ENCODE measurements at places on chromosomes 16 and 17.

- DNase-seq, result no peak
Observed at GRCh38 chr17:14116263-14117024, 47.1 kb downstream of the COX10 start.

DNA sequence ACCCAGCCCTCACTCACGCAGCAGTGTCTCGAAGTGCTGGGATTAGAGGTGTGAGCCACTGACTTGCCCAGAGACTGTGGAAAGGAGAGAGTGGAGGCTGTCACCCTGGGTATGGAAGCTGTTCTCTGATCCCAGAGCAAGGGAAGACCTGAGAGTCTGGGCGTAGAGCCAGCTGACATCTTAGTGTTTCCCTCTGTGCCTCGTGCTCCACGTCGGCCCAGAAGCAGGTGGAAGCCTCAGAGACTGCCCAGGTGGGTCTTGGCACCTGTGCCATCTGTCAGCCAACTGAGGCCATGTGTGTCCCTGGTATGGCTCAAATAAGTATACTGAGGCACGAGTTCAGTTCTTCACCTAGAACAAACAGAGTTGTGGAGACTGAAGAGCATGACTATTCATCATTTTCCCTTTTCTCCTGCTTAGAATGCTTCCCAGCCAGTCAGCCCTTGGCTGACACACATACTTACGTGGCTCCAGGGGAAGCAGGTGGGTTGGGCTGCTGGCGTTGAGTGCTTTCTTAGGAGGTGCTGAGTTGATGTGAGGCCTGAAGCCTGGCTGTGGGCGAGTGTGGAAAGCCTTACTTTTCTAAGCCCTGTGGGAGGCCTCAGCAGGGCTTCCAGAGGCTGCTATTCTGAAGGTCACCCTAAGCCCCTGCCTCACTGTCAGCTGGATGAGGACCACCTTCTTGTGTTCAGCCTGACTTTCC is 8.1 kb downstream of the CTRL start:
- DNase-seq, result no peak

GRCh38 chr17:7425756-7426155 is 340 bp downstream of the SPEM2 start:
- DNase-seq, result no peak

- peak; percentile 96 for DNase-seq
Observed at GRCh38 chr17:48048384-48049126, 396 bp downstream of the NFE2L1 start.

- no peak for DNase-seq
Observed at GRCh38 chr17:48134912-48135480, 27.4 kb downstream of the SNX11 start.

GRCh38 chr17:21166595-21167210 is 39.9 kb downstream of the DHRS7B start:
- peak; percentile 27 for DNase-seq

DNA sequence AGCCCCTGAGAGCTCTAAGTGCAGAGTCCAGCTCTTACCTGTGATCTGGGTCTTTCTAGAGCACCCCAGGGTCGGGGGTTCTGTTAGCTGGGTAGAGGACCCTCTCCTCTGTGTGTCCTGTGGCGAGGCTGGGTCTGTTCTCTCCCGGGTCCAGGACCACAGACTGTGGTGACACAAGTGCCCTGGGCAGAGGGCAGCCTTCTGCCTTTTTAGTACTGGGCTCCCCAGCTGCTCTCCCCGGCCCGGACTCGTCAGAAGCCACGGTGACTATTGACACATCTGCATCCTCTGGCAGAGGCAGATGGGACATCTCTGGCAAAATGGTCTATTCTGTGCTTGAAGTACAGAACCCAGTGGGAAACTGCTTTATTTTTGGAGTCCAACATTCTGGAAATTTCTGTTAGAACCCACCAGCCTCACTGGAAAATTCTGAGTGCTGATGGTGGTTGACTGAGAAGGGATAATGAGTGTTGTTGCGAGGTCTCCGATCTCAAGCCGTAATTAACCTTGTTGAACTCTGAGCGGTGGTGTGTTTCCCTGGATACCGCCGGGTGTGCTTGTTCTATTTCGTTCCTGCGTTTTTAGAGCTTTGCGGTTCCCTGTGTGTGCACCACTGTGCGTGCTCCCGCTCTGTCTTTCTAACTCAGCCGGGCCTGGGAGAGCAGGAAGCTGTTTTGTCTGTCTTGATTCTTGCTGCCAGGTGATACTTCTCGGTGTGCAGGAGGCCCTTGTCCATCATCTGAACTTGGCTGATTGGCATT is 26.0 kb upstream of the NUDT16L1 start:
- DNase-seq, result no peak

- DNase-seq, result no peak
Observed at GRCh38 chr17:6020376-6021010, 49.7 kb upstream of the WSCD1 start.

DNA sequence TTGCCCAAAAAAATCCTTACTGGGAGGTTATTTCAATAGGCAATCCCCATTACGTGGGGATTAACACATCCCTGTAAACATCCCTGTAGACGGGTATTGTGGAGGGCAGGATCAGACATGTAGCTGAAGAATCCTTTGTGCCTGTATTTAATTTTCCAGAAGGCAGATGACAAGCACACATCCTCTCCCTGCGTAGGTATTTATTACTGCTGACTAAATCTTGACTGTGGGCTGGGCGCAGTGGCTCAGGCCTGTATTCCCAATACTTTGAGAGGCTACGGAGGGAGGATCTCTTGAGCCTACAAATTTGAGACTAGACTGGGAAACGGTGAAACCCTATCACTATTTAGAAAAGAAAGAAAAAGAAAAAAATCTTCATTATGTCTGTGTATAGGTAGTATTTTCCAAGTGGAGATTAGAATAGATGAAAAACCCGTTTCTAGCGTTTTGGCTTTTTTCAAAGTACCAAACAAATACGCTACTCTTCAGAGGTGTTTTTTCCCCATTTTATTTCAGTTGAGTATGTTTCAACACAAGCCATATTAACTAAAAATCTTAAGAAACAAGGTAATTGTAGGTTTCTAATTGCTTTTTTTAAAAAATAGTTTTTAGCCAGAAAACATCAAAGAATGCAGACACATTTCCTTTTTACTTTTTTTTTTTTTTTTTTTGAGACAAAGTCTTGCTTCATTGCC is 1.5 kb upstream of the MARF1 start:
- no peak for DNase-seq

DNA sequence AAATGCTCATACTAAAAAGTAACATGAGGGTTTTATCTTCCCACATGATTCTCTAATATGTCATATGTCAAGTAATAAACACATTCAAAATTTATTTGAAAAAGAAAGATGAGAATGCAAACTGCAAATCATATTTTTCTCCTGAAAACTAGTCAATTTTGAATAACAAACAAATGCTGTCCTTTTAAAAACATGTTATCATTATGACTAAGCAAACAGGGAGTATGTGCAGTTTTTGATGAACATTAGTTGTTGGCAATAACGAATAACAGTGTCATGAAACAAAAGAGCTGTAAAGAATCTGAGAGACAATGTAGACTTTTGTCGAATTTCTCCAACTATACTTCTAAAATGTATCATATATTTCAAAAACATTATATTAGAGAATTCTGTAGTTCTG is 34.8 kb downstream of the RPGRIP1L start:
- DNase-seq, result no peak

DNA sequence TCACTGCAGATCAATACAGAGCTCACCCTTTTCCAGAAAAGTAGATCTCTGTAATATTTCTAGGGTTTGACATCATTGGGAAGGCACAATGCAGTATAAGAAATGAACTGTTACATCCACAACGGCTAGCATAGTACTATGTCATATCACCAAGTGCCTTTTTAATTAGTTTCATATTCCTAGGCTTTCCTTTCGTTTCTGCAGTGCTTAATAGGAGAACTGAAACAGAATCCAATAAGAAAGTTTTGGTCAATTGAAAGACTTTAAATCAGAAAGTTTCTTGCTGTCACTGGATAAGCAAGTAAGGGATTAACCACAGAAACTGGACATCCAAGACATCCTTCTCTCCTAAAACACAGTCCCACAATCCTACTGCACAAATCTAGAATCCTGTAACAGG is 3.5 kb upstream of the RNF43 start:
- no peak for DNase-seq

- no peak for DNase-seq
Observed at GRCh38 chr17:77852731-77853130, 105.8 kb upstream of the TNRC6C start.

- DNase-seq, result no peak
Observed at GRCh38 chr17:44235583-44235936, 16.1 kb upstream of the UBTF start.

DNA sequence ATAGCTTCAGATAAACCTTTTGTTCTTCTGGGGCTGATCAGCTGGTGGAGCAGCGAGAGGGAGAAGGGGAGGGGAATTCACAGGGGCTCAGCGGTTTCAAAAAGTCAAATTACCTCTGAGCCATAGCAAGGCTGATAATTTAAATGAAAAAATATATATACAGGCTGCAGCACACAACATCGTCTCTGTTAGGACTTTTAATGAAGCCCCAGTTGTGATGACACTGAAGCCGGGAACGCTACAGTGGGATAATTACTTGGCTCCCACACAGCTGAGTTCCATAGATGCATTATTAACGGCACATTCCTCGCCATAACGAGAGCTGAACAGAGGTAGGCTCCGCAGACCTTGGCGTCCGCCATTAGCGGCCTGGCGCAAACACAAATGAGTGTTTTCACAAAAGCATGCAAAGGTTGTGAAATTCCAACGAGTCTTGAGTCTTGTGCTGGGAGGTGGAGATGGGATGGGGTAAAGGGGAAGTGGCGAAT is 216.0 kb downstream of the C16orf78 start:
- no peak for DNase-seq

DNA sequence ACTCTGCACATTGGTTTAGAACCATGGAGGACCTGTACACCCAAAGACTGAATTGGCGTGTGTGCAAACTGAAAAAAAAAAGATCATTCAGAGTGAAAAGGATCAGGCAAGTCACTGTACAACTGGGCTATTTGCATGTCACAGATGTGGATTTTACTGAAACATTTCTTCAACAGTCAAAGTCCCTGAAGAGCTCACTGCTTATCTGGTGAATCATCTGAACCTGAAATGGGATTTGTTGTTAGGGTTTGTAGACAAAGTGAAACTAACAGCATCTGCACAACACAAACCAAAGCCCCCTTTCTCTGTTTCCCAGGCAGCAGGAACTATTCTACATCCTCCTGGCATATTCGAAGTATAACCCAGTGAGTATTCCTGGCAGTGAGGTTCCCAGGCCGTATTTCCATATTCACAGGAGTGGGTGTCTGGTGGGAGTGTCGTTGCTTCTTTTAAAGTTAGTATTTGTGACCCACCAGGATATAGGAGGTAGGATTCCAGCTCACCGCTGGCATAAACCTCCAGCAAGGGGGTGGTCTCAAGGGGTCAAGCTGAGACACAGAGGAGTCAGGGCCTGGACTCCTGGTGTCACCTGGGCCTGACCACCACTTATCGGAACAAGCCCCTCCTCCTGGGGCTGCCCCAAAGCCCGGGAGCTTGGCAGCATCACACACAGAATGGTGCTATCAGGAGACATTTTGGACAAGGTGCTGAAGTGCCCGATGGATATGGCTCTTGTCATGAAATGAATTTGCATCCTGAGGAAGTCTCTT is 80.9 kb downstream of the GOSR1 start:
- no peak for DNase-seq

DNA sequence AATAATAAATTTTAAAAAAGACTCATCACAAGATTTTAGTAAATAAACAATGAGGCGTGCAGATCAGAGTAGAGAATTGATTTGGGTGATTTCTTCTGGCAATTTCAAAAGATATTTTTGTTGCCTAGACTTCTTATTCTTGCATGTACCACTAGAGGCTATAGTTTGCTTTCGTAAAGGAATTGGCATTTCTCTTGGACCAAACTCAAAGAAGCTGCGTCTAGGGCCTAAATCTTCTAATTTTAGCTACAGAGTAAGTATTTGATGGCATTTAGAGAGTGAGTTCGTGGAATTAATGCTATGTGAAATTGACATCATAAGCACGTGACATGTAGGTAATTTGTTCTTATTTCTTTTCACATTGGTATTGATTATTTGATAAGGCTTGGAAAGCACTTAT is 24.4 kb upstream of the ABCC11 start:
- peak; percentile 28 for DNase-seq

DNA sequence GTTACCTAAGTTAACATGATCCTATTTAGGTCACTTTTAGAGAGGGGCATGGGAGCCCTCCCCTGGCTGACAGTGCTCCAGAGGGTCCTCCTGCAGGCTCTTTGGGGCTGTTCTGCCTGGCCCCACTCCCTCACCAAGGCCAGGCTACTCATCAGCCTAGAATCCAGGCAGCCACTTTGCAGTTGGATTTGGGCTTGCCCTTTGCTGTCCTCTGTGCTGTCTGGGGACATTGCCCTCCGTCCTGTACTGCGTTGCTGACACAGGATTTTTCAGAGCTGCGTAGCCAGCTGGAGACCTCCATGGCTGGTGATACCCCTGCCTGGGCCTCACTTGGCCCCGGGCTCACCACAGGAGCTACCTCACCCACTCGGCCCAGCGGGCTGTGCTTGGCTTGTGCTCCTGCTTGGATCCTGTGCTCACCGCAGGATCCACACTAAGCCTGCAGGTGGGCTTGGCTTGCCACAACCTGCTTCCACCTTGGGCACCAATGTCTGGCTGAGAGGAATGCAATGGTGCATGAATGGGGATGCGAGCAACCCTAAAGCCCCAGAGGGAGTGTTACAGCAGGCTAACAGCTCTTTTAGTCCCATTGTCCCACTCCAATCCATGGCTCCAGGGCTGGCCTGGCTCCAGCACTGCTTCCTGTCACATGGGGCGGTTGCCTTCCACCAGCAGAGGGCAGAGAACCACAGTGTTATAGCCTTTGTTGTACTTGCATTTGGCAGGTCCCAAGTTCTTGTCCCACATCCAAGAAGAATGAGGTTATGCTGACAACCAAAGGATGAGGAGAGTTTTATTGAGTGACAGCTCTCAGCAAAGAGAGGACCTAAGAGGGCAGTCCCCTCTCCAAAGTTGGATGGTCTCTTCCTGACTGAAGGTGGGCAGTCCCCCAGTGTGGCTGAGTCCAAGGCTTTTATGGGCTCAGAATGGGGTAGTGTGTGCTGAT is 21.5 kb downstream of the CCL4 start:
- DNase-seq, result no peak

DNA sequence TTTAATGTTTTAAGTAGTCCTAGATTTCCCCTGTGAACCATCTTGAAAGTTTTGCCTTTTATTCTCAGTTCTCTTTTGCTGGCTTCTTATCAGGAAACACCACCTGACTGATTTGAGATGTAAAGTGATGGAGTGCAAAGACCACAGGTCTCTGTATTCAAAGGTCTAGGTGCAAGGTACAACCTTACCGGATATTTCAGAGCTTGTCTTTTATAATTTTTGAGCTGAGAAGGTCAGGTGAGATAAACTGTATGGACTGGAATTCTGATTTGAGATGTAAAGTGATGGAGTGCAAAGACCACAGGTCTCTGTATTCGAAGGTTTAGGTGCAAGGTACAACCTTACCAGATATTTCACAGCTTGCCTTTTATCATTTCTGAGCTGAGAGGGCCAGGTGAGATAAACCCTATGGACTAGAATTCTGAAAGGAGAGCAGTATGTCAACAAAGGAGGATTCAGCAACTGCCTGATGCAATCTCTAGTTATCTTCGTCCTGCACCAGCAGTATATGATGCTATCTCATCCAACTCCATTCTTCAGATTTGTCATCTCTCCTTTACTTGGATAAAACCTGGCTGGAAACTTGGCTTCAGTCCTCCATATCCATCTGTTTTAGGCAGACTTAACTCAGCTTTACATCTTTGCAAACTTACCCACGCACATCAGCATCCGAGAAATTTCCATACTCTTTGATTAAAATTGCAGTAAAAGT is 64.3 kb downstream of the CENPV start:
- DNase-seq, result no peak

- no peak for DNase-seq
Observed at GRCh38 chr16:70704586-70704985, 18.7 kb upstream of the MTSS2 start.
